ENCODE measurements at places on chromosomes 5 and 9. TPM values are rescaled to one million over a fixed set of nuclear protein-coding genes. Genes with fewer than 3 reads are reported as not detected.

VCP gene
- total RNA-seq: 309 TPM

CCNI2 gene
- total RNA-seq: not detected

DNA sequence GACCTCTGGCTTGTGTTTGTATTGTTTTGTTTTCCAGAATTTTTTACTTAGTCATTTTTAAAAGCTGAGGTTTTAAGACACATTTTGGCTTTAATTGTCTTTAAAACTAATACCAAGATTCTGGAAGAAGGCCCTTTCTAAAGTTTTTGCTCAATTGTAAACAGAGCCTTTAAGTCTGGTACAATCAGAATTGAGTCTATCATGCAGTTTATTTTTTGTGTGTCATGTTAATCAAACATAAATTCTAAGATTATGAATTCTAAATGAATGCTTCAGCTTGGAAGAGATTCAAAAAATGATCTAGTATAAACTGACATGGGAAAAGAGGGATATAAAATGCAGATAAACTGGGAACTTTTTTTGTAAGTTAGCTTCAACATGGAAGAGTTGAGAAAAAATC, 882.7 kb downstream of the TLE1 start:
- no peak for DNase-seq

DNA sequence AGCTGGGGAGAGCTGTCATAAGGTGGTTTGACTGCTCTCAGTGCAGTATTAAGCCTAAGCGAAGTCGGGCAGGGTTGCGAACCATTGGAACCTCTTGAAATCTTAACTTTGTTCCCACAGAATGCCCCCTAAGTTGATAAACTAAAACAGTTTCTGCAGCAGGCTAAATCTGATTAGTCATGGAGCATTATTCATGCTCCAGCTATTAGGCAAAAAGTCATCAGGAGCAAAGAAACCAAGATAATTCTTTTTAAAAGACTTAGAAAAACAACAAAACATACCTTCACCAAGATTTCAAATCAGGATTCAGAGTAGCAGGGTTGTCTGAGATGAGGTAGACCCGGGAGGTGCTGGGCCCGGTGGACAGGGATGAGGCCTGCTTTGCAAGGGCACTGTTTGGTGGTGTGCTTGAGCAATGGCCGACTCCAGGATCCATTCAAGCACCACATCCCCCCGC, 69.9 kb upstream of the PLPP1 start:
- no peak for DNase-seq

GRCh38 chr5:135662683-135663082, 83.9 kb upstream of the CXCL14 start:
- DNase-seq: no peak

- peak; percentile 84 for DNase-seq
These were observed 16.0 kb downstream of the ANXA6 start for GRCh38 chr5:151141535-151141934.

- DNase-seq: no peak
These were observed 9.5 kb downstream of the TOR4A start for GRCh38 chr9:137286975-137287383.

- no peak for DNase-seq
These were observed 1.7 kb upstream of the GNG10 start for GRCh38 chr9:111659691-111660090.

AQP7 gene
- total RNA-seq: 80.4 TPM

GRCh38 chr9:114850871-114851270, 45.0 kb upstream of the TNFSF15 start:
- DNase-seq: no peak

DNA sequence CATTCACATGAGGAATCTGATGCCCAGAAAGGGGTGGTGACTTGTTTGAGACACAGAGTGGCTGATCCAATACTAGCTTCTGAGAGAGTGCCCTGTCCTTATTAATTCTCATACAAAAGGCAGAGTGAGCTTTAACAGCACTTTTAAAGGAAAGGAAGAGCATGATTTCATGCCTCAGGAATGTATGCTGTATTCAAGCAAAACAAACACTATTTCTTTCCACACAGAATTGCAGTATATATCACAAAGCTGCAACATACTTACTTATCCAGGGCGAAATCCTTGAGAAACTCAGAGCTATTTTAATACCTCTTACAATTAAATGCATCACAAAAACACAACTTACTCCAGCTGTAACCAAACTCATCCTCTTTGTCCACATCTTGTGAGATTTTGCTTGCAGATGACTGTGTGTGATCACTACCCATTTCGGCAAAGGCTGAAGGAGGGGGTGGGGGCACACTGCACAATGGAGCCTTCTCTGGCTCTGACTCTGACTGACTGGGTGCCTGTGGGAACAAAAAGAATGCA, 139.8 kb downstream of the MPDZ start:
- DNase-seq: no peak

- no peak for DNase-seq
These were observed 8.8 kb upstream of the TGFBI start for GRCh38 chr5:136020001-136020382.

GRCh38 chr5:88470745-88471144, 202.1 kb upstream of the TMEM161B start:
- DNase-seq: no peak

GRCh38 chr5:99929067-99929805, 605.9 kb upstream of the FAM174A start:
- DNase-seq: no peak

DNA sequence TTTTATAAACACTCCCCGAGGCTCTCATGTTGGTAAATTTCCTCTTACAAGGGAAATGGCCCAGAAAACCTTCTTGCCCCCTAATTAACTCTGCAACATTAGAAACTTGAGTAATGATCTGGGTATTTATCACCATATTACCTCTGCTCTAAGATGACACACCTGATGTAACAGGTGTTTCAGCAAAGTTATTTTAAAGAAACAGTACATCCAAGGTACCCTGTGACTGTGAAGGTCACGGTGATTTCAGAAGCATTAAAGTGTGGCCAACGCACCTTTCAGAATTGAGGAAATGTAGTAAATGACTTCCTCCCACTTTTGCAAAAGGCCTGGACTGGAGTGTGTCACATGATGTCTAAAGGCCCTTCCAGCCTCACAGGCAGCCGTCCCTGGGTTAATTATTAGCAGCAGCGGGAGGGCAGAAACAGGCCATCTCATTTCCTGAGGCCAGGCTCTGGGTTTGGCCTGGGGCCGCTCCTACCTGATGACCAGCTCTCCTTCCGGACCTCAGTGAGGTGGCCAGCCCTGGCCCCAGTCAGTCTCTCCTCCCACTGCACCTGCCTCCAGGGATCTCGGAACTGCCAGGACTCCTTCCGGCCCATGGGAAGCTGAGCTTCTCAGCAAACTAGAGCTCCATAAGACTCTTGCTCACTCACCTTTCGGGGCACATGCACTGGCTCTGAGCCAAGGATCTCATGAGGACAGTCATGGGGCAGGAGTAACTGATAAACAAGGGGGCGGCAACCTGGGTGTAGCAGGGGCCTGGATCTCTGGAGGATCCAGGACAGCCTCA, 20.7 kb downstream of the PTPN3 start:
- DNase-seq: no peak

PDE6A gene
- 0.13 TPM for total RNA-seq

- DNase-seq: no peak
These were observed 396.9 kb downstream of the PDE4D start for GRCh38 chr5:59496524-59497134.

GRCh38 chr9:4223312-4223833, 76.5 kb downstream of the GLIS3 start:
- DNase-seq: no peak

GGTA1 gene
- total RNA-seq: 8.8 TPM

GRCh38 chr9:128504485-128505413, at the start of gene GLE1:
Gene GLE1, plus strand, starts transcription at chr9:128504719. Its CDS starts 87 bp downstream, at chr9:128504806.
- peak; percentile 97 for DNase-seq

ORM2 gene
- total RNA-seq: 0.32 TPM

PTPRD gene
- 13.0 TPM for total RNA-seq

CCNJL gene
- total RNA-seq: 6.3 TPM

DNA sequence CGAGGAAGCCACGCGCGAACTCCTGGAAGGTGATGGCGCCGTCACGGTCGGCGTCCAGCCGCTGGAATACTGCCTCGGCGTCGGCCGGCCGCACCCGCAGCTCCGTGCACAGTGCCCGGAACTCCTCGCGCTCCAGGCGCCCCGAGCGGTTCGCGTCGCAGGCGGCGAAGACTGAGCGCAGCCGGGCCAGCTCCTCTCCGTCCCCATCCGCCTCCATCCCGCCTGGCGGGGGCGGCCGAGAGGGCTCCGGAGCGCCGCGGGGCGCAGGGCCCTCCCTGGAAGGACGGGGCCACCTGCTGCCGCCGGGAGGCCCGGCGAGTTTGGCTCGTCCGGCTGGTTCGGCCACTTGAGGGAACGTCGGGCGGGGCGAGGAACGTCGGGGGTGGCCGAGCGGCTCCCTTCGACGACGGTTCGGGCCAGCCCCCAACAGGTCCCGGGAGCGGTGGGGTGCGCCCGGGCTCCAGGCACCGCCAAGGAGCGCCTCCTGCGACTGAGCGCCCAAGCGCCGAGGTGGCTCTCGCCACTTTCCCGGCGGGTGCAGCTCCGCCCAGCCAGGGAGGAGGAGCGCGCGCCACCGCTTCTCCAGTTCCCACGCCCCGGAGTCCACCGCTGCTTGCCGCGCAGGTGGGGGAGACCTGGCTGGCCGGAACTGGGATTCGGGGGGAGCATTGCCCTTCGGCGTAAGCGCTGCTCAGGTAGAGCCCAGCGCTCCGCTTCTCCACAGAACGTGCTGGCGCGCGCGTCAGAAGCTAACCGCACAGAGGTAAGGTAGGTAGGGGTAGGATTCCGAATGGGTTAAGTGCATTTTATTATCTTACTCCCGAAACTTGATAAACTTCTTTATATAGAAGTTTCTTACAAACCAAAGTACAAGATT, at the start of gene RASEF:
RASEF (minus strand) TSS at position 492 of the 877 bp plus-strand sequence; CDS start at position 217, 275 bp downstream.
- no peak for DNase-seq

GARIN3 gene
- not detected for total RNA-seq

DNA sequence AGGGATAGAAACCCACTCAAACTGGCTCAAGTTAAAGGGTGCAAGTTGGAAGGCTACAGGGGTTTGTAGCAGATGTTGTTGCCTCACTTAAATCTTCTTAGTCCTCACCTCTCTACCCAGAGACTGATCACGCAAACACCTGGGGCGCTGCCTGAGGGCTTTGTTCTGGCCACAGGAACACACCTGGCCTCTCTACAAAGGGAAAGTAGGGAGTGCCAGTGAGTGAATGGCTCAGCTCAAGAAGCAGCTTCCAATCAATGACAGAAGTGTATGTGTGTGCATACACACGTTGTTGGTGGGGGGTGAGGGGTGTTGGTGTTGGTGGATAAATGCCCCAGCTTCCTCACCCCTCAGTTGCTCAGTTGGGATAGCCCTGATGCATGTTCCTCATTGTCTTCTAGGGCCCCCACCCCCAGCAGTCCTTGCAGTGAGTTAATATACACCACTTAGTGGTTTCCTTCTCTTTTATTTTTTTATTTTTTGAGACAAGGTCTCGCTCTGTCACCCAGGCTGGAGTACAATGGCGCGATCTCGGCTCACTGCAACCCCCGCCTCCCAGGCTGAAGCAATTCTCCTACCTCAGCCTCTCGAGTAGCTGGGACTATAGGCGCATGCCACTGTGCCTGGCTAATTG, 30.6 kb upstream of the CTNNA1 start:
- DNase-seq: no peak

GRCh38 chr5:82802954-82803353, 274.2 kb downstream of the TMEM167A start:
- no peak for DNase-seq

DDX46 gene
- total RNA-seq: 32.6 TPM

DNA sequence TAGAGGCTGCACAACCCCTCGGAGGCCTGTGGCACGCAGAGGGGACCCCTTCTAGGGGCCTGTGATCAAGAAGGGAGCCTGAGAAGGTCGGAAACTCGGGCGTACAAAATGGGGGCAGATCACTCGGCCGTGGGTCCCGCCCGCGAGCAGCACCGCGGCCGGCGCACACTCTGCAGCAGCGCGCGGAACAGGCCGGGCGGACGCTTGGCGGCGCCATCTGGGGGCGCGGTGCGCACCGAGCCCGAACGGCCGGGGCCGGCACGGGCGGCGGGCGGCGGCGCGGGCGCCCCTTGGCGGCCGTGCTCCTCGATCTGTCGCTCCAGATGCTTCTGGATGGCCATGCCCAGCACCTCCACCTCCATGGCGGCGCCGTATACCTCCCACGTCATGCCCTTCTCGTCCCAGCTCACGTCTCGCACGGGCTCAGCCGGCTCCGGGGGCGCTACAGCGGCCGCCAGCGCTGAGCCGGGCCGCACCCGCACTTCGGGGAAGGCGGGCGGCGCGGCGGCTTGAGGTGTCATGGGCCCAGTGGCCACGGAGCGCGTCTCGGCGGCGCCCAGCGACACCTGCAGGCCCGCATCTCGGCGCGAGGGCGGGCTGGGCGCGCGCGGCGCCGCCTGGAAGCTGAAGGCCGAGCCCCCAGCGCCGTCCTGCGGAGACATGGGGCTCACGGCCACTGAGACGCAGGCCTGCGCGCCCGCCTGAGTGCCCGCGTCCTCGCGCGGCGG, 13.1 kb downstream of the GPRIN1 start:
- no peak for DNase-seq

ARHGEF39 gene
- 0.48 TPM for total RNA-seq

All from cardiac septum (tissue), 1 donor.